Activated CD8-positive, alpha-beta T cell treated with anti-CD3 and anti-CD28 coated beads for 36 hours (primary cell): ENCODE measurements at places on chromosomes 7 and 10. TPM values are rescaled to one million over a fixed set of nuclear protein-coding genes. Genes with fewer than 3 reads are reported as not detected.

The ANXA11 gene
- total RNA-seq, result 238 TPM

GRCh38 chr10:73096041-73096448 lies 621 bp downstream of the P4HA1 start:
- peaks cover 24% of the 10 kb centered on the region for H3K36me3 ChIP-seq
- peak overlapping the region; percentile 95 for H3K4me3 ChIP-seq
- peaks cover 32% of the 10 kb centered on the region for H3K4me1 ChIP-seq
- DNase-seq, result peak; percentile 86
- no peaks in the 10 kb centered on the region for H3K27me3 ChIP-seq
- H3K27ac ChIP-seq, result peak overlapping the region; percentile 98

DNA sequence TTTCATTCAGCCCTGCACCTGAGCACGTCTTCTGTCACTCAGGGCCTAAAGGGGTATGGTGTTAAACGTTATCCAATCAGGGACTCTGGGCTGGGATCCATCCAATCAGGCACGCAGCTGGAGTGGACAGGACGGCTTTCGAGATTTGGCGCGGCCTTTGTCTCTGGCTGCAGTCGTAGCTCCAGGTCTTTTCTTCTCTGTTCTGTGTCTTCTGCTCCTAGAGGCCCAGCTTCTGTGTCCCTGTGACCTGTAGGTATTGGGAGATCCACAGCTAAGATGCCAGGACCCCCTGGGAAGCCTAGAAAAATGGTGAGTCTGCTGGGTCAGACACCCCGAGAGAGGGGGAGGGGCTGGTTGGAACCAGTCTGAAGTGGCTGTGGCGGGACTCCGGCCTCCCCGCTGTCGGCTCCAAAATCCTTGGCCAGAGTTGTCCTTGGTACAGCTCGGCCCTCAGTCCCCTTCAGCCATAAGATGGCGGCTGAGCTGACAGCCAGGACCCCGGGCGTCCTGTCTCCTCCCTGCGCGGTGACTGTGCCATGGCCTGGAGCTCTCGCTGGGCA lies 11.7 kb upstream of the ZNF680 start:
- DNase-seq, result no peak
- H3K27me3 ChIP-seq, result peaks cover 11% of the 10 kb centered on the region
- H3K4me3 ChIP-seq, result no peak overlapping the region
- no peak overlapping the region for H3K27ac ChIP-seq
- peaks cover 5% of the 10 kb centered on the region for H3K4me1 ChIP-seq

The CTAGE4 gene
- total RNA-seq, result 0.87 TPM

GRCh38 chr10:78531088-78531487 lies 497.4 kb downstream of the RPS24 start:
- DNase-seq, result no peak
- H3K4me1 ChIP-seq, result no peaks in the 10 kb centered on the region
- no peaks in the 10 kb centered on the region for H3K27me3 ChIP-seq
